Stimulated activated CD8-positive, alpha-beta memory T cell treated with anti-CD3 and anti-CD28 coated beads, Interleukin-15, amount 100 ng/mL, for 1 hour (primary cell): ENCODE measurements at places on chromosomes 3 and 15.

- no peak for DNase-seq
Observed at GRCh38 chr15:36658898-36659639, 79.6 kb downstream of the CDIN1 start.

GRCh38 chr15:55247311-55247710, 42.3 kb downstream of the RAB27A start:
- no peak for DNase-seq

DNA sequence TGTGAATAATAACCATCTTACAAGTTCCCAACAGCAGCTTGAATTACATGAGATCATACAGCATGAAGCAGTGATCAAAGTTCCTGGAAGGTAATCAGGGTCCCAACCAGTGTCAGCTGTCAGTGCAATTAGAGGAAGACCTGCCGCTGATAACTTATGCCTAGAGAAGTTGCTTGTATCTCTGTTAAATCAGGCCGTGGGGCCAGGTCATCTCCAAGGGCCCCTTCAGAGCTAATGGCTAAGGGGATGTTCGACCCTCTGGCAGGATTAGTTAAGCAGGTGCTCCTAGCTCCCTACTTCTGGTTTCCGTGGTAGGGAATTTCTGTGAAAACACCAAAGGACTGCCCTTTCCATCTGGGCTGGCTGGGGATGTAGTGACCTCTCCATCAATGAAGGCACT, 251.0 kb downstream of the FAM43A start:
- DNase-seq, result no peak

DNA sequence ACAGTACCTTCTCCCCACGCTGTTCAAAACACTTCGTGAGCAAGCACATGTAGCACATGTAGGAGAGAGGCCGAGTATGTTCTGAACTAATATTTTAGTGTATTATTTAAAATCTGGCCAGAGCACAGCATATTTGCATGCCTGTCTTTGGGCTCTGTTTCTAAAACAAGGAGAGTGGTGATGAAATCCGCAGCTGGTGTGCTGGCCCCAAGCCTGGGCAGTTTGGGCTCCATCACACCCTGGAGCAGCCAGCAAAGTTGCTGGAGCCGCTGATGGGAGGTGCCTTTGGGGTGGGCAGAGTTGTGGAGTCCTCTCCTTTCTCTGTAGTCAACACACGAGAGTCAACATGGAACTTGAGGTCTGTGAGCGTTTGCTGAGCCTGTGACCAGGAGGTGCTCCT, 116.6 kb downstream of the SLCO3A1 start:
- DNase-seq, result no peak

GRCh38 chr15:85116066-85116465, 134.4 kb downstream of the PDE8A start:
- DNase-seq, result no peak

DNA sequence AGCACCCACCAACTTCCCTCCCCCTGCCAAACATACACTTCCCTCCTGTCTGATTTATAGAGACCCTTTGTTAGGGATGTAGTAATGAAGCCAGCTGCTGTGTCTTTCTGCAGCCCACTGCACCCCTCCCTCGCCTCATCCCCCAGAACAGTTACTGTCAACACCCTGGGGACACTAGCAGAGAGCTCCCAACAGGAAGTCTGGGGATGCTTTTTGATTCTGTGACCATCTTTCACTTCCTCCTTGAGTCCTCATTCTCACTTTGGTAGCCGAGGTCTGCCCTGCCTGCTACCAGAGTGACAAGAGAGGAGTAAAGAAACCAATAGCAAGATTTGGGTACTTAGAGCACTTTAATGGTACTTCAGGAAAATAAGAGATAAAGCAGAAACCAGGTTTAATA, 201.6 kb downstream of the SATB1 start:
- no peak for DNase-seq

- no peak for DNase-seq
Observed at GRCh38 chr3:122167630-122168029, 15.8 kb upstream of the CASR start.

DNA sequence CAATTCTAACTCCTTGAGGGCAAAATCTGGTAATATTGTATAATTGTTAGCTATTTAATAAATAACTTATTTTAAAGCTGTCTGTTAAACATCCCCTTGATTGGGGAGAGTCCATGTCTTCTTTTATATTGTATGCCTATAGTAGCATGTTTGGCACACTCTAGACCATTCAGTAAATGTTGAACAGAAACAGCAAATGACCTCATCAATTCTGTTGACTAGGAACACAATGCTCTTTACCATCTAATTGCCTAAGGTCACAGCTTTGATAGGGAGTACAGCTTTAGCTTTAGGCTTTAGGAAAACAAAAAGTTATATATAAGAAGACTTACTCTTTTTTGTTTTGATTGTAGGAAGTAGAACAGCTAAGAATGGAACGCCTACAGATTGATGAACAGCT, 27.0 kb downstream of the DNAJC19 start:
- no peak for DNase-seq

DNA sequence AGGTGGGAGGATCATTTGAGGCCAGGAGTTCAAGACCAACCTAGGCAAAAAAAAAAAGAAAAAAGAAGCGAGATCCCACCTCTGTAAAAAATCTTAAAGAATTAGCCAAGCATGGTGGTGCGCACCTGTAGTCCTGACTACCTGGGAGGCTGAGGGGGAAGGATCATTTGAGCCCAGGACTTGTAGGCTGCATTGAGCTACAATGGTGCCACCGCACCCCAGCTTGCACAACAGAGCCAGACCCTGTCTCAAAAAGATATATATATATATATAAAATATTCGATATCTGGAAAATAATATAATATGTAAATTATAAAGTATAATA, 1.1 kb upstream of the IMP3 start:
- no peak for DNase-seq

- no peak for DNase-seq
Observed at GRCh38 chr3:28586325-28586724, 237.7 kb upstream of the AZI2 start.

DNA sequence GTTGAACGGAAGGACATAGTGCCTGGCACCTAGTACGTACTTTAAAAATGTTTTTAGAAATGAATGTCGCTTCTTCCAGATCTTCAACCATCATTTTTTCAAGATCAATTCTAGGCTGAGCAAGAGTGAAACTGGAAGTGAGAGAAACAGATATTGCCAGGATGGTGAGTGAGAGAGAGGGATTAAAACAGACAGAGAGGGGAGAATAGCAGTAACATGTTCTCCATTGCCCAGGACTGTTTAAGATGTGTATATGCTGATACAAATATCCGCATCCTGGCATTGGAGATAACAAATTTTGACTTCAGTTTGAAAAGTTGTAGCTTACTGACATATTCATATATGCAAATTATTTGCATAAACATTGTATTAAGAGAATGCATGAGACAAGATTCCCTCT, 1156.1 kb downstream of the TBL1XR1 start:
- no peak for DNase-seq

- DNase-seq, result no peak
Observed at GRCh38 chr15:49309889-49310288, 113.2 kb upstream of the FGF7 start.

GRCh38 chr3:155076888-155077287, 3.2 kb upstream of the MME start:
- no peak for DNase-seq

DNA sequence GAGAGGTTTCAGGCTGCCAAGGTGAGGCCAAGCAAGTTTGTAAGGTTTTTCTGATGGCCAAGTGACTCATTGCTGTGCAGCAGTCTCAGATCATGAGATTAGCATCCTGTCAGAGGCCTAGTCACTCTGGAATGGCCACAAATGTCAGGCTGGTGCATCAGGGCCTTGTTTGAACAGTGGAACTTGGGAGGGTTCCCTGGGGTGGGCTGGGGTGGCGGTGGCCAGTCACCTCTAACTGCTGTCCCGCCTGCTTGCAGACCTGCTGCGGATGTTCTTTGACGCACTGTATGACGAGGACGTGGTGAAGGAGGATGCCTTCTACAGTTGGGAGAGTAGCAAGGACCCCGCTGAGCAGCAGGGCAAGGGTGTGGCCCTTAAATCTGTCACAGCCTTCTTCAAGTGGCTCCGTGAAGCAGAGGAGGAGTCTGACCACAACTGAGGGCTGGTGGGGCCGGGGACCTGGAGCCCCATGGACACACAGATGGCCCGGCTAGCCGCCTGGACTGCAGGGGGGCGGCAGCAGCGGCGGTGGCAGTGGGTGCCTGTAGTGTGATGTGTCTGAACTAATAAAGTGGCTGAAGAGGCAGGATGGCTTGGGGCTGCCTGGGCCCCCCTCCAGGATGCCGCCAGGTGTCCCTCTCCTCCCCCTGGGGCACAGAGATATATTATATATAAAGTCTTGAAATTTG, 2.8 kb upstream of the FAM131A start:
- no peak for DNase-seq

- DNase-seq, result no peak
Observed at GRCh38 chr3:58963928-58964503, 85.8 kb downstream of the CFAP20DC start.

GRCh38 chr15:29680465-29681165, 141.7 kb downstream of the TJP1 start:
- no peak for DNase-seq

DNA sequence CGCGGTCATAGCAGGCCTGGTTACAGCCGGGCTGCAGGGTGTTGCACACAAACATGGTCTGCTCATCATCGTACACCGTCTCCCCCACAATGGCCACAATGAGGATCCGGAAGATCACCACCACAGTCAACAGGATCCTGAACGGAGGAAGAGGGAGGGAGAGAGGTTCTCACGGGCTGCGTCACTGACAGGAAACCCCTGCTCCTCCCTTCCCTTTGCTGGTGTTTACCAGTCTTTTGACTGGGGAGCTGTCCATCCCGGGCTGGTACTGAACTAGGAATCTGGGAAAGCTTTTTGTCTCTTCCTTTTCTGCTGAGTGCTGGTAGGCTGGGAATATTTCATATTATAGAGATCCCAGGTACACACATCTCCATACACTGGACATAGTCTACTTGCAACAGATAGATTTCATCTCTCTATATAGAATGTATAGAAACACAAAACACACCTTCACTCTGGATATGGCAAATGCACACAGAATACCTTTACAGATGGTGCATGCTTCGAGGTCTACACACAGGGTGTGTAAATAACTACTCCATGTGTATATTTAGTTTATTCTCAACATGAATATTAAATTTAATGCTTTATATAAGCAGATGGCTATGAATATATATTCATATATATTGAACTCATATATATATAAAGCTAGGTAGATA, 1.4 kb downstream of the GJD2 start:
- DNase-seq, result no peak
